ENCODE measurements at places on chromosomes 7 and 10.

- DNase-seq = peak; percentile 37
These were observed 111.7 kb upstream of the MBL2 start for GRCh38 chr10:52883996-52884871.

DNA sequence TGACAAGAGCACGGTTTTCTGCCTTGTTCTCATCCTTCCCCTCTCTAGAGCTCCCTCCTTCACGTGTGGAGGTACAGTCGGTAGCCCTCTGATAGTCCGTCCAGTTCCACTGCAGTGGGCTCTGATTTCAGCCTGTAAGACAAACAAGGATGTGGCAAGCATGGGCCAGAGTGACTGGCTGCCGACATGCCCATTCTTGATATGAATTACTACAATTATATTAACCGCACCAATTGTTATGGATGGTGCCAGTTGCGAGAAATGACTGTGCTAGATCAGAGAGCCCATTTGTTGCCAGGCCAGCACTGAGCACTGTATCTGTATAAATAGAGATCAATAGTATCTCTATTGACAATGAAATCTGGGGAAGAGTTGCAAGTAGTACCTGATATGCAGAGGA, 146.6 kb downstream of the CHN2 start:
- no peak for DNase-seq

GRCh38 chr7:7707806-7708205, 10.6 kb downstream of the RPA3 start:
- no peak for DNase-seq

DNA sequence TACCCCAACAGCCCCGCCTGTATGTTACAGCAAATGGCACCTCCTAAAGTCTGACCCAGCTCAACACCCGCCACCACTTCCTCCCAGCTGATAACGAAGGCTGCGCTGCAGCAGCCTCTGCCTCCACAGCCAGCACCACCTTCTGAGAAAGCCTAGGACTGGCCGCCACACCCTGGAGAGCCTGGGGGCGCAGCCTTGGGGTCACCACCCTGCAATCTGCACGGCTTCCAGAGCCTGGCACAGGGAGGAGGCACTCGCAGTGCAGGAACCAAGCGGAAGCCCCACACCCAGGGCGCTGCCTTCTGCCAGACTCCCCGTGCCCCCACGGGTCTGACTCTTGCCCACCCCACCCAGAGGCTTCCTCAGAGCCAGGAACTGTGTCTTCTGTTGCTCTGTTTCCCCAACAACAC, 112.5 kb downstream of the MAD1L1 start:
- no peak for DNase-seq

DNA sequence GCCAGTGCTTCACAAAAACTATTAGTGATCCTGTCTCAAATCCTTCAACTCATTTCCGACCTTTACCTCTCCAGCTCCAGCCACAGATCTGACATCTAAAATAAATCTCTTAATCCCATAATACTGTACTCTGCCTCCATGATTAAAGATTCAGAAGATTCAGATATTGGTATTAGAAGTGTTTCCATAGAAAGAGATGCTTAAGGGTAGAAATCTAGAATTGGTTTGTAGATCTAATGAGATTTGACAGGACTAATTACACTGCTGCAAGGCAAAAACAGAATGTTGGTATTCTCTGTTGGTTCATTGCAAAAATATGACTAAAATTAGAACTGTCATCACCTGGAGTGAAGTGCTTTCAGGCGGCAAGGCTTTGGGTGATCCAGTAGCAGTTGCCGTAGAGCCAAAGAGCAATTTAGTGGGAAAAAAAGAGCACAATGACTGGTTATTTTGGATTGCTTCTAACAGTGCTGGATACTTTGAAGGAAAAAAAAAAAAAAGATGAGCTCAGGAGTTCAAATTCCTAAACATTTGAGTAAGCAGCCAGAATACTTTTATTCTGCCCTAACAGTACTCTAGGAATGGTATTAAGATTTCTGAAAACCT, 940.1 kb upstream of the SORCS1 start:
- DNase-seq = no peak

- no peak for DNase-seq
These were observed 20.8 kb upstream of the IKZF1 start for GRCh38 chr7:50283731-50284130.

- no peak for DNase-seq
These were observed 20.3 kb downstream of the ZNF277 start for GRCh38 chr7:112226701-112227276.

DNA sequence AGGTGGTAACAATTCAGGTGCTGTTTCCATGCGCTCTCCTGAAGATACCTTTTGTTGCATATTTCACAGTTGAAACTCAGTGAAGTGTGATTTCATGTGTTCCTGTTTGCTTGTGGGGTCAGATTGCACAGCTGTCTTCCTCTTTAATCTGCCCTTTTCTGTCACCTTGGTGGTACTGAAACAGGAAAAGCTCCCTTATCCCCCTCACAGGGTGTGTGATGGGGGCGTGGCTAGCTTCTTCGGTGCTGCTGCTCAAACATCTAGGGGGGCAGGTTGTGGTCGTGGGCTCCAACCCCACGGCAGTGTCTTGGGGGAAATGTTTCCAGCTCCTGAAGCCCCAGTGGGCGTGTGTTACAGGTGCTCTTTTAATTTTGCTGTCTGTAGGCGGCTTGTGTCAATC, 107.4 kb upstream of the KLF14 start:
- DNase-seq = no peak

DNA sequence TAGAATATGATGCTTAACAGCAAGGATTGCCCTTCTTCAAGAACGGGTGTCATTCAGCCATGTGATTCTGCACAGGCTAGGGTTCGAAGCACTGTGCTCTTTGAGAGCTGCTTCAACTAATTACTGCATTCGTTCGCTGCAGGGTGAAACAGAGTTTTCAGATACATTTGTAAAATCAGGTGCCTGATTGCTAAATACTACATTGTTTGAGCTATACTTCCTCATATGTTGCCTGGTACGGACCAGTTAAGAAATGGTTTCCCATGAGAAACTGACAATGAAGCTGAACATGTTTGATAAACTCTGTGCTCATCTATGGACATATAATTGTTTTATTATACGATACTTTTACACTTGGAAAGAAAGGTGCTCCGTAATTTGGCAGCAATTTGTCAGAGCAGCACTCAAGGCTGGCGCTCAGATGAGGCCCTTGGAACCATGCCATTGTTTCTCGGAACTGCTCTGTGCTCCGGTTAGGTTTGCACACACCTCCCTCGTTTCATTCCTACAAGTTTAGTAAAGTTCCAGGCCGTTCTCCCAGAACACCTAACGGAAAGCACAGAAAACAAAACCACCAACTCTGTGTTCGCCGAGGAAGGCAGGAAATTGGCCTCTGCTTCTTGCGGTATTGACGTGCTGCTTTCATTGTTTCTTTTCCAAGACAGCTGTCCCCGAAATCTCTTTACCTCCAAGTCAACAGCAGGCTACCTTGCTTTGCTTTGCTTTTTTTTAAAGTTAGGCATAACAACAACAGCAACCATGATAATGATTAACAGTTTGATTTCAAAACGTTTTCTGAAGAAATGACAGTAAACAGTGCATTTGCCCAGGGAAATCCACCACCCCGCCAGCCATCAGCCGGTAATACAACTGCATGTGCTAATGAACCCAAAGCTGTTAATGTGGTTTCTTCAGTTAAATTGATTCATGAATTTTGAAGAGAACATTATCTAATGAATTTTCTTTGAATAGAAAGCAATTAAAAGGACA, 206.9 kb downstream of the EBF3 start:
- no peak for DNase-seq

GRCh38 chr7:113394856-113395255, 276.5 kb upstream of the SMIM30 start:
- DNase-seq = no peak

DNA sequence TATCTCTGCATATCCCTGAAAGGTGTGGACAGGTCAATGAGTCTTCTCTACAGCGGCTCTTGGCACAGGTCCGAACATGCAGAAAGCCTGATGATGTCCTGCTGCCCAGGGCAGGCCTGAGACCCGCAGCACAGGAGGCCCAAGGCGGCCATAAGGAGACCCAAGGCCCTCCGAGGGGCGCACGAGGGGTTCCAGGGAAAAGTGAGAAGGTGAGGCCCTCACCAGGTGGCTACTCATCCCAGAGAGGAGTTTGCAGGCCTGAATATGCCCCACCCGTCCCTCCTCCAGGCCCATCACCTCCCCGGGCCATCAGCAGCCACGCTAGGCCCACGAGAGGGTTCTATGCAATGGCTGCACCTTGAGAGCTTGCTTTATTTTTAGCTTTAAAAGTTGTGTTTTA, 173.4 kb upstream of the RHEB start:
- DNase-seq = no peak

All from skin of body (tissue), 3 donors.